ENCODE measurements at places on chromosomes 7 and 10.

- DNase-seq = no peak
Observed at GRCh38 chr10:70247360-70247759, 14.1 kb upstream of the PPA1 start.

DNA sequence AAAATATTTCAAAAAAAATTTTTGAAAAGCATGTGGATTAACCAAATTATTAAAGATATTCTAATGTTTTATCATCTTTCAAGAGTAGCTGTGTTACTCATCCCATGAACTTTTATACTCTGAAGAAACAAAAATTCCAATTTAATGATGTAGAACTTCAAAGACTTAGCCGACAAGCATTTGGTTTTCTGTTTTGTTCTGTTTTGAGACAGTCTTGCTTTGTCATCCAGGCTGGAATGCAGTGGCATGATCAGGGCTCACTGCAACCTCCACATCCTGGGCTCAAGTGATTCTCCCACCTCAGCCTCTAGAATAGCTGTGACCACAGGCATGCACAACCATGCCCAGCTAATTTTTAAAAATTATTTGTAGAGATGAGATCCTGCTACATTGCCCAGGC, 17.8 kb upstream of the LCOR start:
- DNase-seq = no peak

GRCh38 chr10:133261726-133262325, 14.8 kb downstream of the ADAM8 start:
- peak; percentile 48 for DNase-seq

DNA sequence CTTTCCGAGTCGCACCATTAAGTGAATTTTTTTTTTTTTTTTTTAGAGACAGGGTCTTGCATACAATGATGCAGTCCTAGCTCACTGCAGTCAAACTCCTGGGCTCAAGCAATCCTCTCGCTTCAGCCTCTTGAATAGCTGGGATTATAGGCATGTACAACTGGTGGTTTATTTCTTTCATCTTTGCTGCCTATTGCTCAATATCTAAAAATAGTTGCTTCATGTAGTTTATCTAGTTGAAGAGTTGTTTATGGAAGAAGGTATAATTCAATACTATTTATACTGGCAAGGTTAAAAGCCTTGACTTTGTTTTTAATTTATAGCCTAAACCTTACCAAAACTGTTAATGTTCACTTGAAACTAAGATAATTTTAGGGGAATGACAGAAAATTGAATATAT, 66.9 kb downstream of the SEMA3D start:
- DNase-seq = no peak

GRCh38 chr7:54802841-54803240, 43.8 kb upstream of the SEC61G start:
- no peak for DNase-seq

DNA sequence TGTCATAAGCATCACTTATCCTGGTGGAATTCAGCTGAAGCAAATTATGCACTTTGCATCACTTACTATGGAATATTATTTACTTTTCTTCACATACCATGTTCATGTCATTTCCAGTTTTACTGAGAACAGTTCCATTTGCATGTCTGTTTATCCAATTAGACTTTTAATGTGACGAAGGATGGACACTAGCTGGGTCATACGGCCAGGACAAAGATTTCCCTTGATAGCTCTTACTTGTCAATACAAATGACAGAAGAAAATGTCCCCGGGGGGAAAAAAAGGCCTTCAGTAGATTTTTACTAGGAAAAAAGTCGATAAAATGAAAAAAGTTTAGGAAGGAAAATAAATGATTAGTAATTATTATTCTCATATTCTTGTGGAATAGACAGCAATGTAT, 106.6 kb downstream of the RAPGEF5 start:
- no peak for DNase-seq

DNA sequence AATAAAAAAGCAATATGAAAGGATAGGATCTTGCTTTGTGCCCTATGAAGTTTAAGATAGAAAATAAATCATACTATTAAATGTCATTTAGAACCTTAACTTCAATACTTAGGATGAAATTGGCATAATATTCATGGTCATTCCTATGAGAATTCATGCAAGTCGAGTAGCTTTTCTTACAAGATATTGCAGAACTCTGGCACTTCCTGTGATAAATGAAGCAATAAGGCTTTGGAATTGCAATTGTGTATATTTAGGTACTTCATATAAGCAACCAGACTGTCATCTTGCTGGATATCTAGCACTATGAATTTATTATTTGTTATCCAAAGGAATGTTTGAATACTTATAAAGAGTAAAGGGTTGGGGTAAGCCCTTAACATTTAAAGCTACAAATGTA, 116.5 kb downstream of the ZNF438 start:
- no peak for DNase-seq

DNA sequence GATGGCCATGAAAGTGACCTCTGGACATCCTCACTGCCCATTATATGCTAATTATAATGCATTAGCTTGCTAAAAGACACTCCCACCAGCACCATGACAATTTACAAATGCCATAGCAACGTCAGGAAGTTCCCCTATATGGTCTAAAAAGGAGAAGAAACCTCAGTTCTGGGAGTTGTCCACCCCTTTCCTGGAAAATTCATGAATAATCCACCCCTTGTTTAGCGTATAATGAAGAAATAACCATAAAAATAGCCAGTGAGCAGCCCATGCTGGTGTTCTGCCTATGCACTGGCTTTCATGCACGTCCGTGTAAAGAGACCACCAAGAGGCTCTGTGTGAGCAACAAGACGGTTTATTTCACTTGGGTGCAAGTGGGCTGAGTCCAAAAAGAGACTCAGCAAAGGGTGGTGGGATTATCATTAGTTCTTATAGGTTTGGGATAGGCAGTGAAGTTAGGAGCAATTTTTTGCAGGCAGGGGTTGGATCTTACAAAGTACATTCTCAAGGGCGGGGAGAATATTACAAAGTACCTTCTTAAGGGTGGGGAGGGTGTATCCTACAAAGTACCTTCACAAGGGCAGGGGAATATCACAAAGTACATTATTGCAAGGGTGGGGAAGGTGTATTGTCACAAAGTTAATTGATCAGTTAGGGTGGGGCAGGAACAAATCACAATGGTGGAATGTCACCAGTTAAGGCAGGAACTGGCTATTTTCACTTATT, 45.6 kb downstream of the LBX1 start:
- no peak for DNase-seq

DNA sequence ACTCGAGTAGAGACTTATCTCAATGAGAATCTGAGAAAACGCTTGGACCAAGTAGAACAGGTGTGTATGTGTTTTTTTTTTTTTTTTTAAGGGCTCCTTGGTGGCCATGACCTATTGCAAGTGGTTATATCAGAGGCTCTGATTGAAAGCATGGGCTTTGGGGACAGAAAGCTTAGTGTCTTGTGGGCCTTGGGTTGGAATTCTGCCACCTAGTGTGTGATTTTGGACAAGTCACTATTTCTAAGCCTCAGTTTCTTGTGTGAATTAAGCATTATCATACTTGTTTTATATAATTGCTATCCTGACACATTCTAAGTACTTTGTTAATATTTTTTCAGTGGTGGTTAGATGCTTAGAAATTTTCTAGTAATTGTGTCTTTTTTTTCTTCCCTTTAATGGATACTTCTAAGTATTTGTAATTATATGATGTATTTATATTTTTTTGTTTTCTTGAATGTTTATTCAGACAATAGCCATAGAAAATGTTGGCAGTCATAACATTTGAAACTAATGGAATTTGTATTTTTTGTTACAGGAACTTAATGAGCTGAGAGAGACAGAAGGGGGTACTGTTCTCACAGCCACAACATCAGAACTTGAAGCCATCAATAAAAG, 33.1 kb downstream of the SMC3 start:
- peak; percentile 7 for DNase-seq

GRCh38 chr7:148727501-148728278, 29.0 kb downstream of the CUL1 start:
- no peak for DNase-seq

- no peak for DNase-seq
Observed at GRCh38 chr7:109734601-109735000, 1164.9 kb downstream of the DNAJB9 start.

- DNase-seq = no peak
Observed at GRCh38 chr7:92150450-92151017, 16.3 kb upstream of the CYP51A1 start.

DNA sequence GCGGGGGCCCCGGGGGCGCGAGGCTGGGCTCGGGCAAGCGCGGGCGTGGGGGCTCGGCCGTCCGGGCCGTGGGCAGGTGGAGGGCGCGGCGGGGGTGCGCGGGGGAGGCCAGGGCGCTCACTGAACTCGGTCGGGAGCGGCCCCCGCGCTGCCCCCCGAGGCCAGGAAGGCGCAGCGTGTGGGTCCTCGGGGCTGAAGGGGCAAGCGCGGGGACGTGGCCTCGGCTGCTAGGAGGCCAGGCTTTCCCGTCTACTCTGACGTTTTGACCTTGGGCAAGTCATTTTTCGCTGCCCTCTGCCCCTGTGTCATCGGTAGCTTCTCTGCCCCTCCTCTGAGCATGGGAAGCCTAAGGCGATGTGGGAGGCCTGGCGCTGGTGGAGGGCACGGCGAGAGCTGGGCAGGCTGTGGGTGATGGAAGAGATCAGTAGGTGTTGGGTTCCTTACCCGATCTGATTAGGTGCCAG, 441 bp downstream of the FBH1 start:
- peak; percentile 15 for DNase-seq

DNA sequence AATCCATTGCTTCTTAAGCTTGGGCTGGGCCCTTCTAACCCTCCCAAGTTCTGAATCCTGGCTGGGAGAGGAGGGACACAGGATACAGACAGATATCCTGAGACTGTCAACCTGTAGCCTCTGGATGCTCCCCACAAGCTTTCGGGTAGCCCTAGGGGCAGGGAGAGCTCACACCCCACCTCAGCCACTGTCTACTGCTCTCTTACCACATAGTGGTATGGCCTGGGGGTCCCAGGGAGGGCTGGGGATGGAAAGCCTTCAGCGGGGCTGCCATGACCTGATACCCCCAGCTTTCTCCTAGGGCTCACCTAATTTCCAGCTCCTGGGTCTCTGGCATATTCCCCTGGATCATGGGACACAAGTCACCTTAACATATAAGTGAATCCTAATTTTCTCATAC, 25.1 kb downstream of the CRHR2 start:
- no peak for DNase-seq

GRCh38 chr7:155410431-155410830, 47.5 kb upstream of the EN2 start:
- no peak for DNase-seq

GRCh38 chr7:116062666-116063065, 32.1 kb upstream of the TFEC start:
- no peak for DNase-seq

GRCh38 chr10:58010073-58010702, 257.5 kb downstream of the IPMK start:
- no peak for DNase-seq

GRCh38 chr10:68489919-68490318, 18.1 kb upstream of the DNA2 start:
- DNase-seq = no peak

GRCh38 chr7:69994886-69995542, 396.7 kb downstream of the AUTS2 start:
- DNase-seq = no peak

- DNase-seq = no peak
Observed at GRCh38 chr10:7505196-7505595, 94.4 kb upstream of the SFMBT2 start.

DNA sequence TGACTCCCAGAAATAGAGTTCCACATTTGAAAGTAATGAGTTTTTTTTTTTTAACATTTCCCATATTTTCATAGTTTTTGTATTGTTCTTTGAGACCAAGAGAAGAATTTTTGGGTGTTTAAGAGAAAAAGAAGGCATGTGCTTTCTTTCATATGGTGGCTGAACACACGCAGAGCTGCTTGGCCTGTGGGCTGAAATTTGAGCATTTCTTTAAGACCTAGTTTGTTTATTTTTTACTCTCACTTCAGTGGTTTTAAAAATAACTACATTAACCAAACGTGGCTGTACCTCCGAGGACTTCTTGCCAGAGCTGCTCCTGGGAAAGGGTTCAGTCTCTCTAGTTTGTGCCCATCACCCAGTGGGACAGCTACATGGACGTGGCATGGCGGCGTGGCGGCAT, 58.3 kb downstream of the INPP5A start:
- DNase-seq = no peak

GRCh38 chr10:86075512-86075911, 291.1 kb downstream of the GRID1 start:
- no peak for DNase-seq

GRCh38 chr10:75826846-75827245, 395.4 kb downstream of the LRMDA start:
- no peak for DNase-seq

DNA sequence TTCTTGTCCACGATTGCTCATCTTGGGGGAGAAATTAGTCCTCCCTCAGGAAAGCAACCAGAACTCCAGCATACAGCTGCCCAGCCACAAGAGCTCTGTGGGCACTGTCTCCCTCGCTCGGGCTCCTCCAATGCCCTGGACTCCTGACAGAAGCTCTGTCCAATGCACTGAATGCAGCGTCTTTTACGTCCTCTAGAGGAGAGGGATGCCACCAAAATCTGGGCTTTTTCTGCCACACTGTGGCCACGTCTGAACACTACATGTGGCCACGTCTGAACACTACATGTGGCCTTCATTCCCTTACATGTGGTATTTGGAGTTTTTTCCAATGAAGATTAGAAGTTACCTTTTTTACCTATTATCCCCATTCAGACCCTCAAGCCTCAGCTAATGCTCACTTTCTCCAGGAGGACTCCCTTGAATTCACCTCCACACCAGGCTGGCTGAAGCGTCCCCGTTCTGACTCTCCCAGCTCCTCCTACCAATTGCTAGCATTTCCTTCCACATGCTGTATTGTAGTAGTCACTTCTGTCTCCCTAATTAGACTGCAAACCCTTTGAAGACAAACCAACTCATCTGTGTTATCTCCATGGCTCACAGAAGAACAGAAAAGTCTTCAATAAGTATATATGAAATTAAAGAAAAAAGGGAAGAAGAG, 134.3 kb upstream of the PDE1C start:
- DNase-seq = peak; percentile 83

GRCh38 chr10:1114719-1115606, 58.8 kb downstream of the WDR37 start:
- no peak for DNase-seq

- DNase-seq = no peak
Observed at GRCh38 chr7:158564663-158565035, 23.0 kb downstream of the PTPRN2 start.

DNA sequence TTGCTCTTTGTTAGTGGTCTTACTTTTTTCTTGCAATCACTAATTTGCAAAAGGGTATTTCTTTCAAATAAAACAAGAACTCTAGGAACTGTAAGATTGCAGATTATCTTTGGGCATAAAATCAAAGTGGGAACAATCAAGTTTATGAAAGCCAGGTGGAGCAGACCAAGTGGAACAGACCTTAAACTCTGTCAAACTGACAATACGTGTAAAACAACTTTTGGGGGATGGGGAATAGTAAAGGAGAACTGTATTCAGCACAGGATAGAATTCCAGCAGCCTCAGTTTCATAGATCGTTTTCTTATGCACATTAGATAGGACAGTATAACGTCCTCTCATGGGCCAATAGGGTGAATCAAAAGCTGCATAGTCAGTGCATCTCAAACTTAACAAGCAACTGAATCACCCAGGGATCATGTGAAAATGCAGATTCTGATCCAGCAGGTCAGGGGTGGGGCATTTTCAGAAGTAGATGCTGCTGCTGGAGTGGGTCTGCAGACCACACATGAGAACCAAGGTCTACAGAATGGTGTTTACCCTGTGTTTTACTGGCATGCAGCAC, 120.7 kb downstream of the PIP4K2A start:
- DNase-seq = no peak

GRCh38 chr7:28309704-28310459, 102.4 kb upstream of the CREB5 start:
- no peak for DNase-seq

All from HTR-8/SVneo (cell line).